Stimulated activated CD8-positive, alpha-beta memory T cell treated with anti-CD3 and anti-CD28 coated beads, Interleukin-7, amount 100 ng/mL, for 1 hour (primary cell): ENCODE measurements at places on chromosomes 3 and 15.

GRCh38 chr3:143608966-143609365 is 239.3 kb downstream of the SLC9A9 start:
- DNase-seq = no peak

DNA sequence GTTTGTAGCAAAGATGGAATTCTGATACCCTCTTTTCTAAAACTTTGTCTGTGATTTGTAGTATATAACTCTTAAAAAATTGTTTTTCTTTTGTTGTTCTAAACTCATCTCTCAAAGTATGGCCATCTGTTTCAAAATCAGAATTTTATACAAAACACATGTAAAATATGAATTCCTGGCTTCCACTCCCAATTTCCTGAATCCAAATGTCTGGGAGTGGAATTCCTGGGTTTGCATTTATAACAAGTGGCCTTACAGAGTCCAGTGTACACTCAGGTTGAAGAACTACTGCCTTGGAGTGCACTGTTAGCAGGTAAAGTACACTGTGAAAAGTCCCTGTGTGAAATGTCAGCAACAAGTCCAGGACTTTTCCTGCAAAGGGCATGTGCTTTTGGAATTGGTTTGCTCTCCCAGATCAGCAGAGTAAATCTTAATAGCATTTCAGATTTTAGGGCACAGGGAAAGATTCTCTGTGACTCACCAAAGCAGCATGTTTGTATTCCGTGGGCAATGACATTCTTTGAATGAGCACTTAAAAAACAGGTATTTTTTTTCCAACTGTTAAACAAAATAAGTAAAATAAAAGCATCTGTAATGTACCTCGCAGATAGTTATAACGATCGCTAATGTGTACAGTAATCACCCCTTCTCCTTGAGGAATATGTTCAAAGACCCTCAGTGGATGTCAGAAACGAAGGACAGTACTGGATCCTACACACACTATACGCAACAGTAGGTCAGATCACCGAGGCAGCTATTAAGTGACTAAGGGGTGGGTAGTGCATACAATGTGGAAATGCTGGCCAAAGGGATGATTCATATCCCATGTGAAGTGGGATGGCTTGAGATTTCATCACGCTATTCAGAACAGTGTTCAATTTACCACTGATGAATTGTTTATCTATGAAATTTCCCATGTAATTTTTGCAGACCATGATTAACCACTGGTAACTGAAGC is 2.0 kb upstream of the CLDN16 start:
- no peak for DNase-seq

- no peak for DNase-seq
These were observed 157.5 kb downstream of the MEGF11 start for GRCh38 chr15:66095871-66096687.

- no peak for DNase-seq
These were observed 32.2 kb downstream of the SUCNR1 start for GRCh38 chr3:151905647-151906046.

- DNase-seq = no peak
These were observed 3.6 kb upstream of the A4GNT start for GRCh38 chr3:138135833-138136194.

GRCh38 chr3:173128633-173129032 is 12.4 kb downstream of the SPATA16 start:
- DNase-seq = no peak

GRCh38 chr15:67358812-67359211 is 104.2 kb downstream of the IQCH start:
- no peak for DNase-seq

- DNase-seq = no peak
These were observed 434.8 kb upstream of the THBS1 start for GRCh38 chr15:39145854-39146625.

- no peak for DNase-seq
These were observed 3.2 kb downstream of the MORC1 start for GRCh38 chr3:109114746-109115145.

DNA sequence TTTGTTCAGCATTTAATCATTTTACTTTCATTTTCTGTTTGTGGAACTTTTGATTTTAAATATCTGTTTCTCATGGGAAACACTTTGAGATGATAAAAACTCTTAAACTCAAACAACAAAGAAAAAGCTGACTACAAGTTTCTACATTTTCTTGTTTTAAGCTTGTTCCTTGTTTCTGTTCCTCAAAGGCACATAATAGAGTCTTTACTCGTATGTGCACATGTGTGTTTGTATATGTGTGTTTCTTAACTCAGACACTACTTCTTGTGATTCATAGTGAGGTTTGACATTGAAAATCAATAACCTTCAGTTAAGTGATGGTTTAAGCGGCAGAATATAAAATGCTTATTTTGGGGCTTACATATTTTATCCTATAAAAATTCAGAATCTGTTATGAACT is 786.7 kb upstream of the EPHA6 start:
- no peak for DNase-seq

DNA sequence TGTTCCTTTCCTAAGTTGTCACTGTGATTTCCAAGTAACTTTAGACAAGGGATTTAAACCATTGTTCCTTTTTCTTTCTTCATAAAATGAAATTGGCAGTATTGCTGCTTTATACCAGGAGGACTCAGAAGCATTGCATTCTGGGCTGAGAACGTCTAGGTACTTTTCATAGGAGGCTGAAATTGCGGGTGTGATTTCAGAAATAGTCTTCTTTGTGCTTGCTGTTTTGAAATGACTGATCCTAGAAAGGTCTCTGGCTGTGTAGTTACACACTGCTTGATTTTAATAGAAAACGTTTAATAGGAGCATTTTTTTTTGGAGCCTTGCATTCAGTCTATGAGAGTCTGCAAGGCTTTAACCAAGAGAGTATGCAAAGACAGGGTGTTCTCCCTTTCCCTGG is 56.3 kb downstream of the PPM1L start:
- no peak for DNase-seq

GRCh38 chr3:142105991-142106390 is 43.4 kb downstream of the TFDP2 start:
- DNase-seq = no peak

DNA sequence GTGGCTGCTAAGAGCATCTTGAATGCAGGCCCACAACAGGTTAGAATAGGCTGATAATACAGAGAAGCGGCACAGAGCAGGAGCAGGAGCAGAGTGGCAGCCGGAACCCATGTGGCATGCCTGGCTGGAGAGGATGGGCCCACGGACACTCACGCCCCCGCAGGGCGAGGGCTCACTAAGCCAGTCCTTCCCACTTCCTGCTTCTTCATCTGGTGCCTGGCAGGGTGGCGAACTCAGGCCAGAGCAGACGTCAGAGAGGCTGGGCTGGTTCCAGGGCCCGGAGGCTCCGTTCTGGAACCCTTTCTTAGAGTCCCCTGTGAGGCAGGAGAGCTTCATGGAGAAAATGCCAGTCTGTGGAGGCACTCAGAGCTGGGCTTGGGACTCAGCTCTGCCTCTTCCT is 195.1 kb downstream of the NTRK3 start:
- DNase-seq = no peak

DNA sequence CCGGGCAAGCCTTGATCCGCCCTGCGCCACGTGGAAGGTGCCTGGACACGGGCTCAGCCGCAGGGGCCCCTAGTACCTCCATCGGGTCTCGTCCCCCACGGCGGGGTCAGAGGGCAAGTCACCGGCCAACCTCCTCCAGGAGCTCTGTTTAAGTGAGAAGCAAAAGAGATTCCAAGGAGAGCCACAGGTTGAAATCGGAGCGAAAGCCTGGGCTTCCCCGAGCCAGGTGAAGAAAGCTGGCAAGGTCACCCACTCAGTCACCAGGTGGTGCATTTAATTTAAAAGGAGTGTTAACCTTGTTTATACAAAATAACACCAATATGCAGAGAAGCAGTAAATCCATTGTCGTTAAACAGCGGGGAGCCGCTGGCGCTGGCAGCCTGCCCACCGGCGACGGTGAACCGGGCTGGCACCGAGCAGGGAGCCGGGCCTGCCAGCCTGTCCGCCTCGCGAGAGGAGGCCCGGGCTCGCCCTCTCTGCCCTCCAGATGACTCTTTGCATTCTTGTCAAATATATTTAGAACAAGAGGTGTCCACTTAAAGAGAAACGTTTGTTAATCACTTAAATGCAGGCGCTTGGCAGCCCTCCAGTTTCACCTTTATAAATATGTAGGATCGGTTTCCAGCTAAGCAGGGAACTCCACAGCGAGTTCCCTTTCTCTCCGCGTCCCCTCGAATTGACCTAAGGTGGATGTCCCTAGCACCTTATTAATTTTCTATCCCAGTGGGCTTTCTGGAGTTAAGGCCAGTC is 277.3 kb upstream of the NR2F2 start:
- no peak for DNase-seq

GRCh38 chr15:69045802-69046201 is 31.3 kb downstream of the NOX5 start:
- DNase-seq = no peak

DNA sequence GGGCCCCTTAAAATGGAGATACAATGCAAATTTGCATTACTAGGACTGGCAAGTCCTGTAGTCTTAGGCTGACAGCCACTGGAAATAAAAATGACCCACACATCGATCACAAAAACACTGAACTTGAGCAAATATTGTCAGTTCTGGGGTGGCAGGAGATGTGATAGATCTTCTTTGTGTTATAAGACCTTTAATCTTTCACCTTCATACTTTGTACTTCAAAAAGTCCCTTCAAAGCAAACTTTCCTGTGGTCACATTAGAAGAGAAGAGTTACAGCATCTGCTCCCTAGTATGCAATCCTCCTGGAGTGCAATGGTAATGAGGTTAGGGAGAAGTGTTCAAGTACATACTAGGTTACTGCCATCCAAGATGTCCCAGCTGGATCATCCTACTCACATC is 149.4 kb upstream of the KCNMB2 start:
- no peak for DNase-seq

DNA sequence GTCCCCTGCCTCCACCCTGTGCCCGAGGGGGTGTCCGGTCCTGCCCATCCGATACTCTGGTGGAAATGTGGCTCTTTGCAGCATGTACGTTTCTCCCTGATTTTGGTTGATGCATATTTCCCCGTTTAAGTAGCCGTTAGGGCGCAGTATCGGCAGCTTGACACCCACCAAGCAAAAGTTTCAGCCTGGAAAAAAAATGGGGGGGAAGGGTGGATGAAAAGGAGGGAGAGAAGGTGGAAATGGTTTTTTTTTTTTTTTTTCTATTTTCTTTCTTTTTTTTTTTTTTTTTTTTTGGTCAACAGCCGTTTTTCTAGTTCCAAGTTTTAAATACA is 1.3 kb downstream of the RAP2B start:
- no peak for DNase-seq

DNA sequence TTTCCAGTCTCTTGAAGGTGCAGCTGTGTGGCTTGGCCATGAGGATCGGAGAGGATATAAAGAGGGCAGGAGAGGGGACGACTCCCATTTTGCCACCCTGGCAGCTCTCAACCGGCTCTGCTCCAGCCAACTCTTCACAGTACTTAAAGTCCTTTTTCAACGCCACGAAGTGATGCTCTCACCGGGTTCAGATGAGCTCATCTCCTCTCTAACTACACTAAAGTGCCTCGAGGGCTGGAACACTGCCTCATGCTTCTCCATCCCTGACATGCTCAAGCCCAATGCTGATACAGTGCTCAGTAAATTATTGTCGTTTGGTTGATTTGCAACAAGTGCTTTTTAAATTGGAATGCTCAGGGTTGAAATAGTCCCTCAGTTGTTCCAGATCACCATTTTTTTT is 97.8 kb downstream of the GTPBP8 start:
- no peak for DNase-seq

DNA sequence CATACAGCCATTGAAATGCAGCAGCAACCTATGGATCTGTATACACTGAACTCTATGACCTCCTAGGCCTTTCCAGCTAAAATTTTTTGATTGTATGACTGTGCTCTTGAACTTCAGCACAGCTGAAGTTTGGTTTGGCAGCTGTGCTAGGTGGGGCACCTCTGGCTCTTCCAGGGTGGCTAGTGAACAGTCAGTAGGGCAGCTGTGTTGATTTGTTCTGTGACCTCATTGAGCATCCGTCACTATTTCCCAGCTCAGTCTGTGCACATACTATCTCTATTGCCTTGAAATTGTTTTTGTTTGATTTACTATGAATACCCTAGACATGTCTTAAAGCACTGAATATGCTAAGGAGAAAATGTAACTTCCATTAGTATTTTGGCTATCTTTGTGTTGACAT is 363.2 kb upstream of the NAALADL2 start:
- no peak for DNase-seq

- DNase-seq = no peak
These were observed 30.3 kb upstream of the SETD2 start for GRCh38 chr3:47193871-47194859.

DNA sequence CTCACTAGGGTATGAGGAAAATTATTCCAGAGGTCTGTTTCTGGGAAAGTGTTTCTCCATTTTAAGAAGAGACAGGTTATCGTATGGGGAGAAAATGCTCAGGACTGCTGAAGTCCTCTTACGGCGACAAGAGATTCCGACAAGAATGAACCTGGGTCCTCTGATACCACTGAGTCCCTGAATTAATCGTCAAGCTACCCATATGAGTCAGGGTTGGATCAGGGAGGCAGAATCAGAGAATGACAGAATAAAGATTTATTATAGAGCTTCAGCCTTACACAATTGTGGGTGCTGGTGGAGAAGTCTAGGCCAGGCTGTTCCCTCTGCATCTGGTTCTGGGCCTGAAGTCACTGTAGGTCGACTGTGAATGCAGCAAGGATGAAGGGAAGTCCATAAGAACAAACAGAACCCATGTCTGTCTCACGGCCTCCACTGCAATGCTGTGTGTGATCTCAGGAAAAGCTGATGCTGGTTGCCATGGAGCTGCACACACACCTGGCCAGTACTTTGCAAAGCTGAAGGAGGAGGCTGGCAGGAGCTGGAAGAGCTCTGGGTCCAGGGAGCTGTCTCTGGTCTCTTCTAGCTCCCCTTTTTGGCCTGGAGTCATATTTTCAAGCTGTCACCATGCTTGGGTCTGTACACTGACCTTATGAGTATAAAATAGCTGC is 83.9 kb downstream of the HHLA2 start:
- DNase-seq = no peak

DNA sequence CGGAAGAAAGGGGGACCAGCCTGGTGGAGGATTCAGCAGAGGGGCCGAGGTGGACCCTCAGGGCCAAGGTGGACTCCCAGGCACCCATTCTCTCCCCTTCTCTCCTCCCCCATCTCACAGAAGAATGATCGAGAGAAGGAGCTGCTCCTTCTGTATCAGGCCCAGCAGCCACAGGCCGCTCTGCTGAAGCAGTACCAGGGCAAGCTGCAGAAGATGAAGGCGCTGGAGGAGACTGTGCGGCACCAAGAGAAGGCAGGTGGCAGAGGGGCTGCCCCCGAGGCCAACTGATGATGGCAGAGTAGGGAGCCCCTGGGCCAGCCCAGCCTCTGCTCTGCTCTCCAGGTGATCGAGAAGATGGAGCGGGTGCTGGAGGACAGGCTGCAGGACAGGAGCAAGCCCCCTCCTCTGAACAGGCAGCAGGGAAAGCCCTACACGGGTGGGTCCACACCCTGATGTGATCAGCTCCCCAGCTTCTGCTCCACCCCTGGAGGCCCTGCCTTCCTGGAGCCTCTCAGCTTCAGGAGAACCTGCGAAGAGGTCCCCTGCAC is 36.5 kb downstream of the CYP11A1 start:
- DNase-seq = no peak

- no peak for DNase-seq
These were observed 362.1 kb downstream of the LRRC3B start for GRCh38 chr3:26984416-26985390.

- DNase-seq = no peak
These were observed 201.9 kb upstream of the STRIT1 start for GRCh38 chr3:155495387-155495786.

GRCh38 chr3:16207031-16207430 is 32.6 kb downstream of the GALNT15 start:
- no peak for DNase-seq

- DNase-seq = no peak
These were observed 104.5 kb downstream of the RARB start for GRCh38 chr3:25532431-25533162.

- no peak for DNase-seq
These were observed 437.8 kb upstream of the BCHE start for GRCh38 chr3:166275024-166275390.
